Astrocyte (in vitro differentiated cells and primary cell): ENCODE measurements at places on chromosomes 1 and 21. TPM values are rescaled to one million over a fixed set of nuclear protein-coding genes. Genes with fewer than 3 reads are reported as not detected.

CFHR4 gene
- total RNA-seq, result not detected in 2 replicates

- no peak for DNase-seq
Measured at GRCh38 chr1:4149831-4150230, 249.8 kb upstream of the C1orf174 start.

- DNase-seq, result no peak
Measured at GRCh38 chr21:17597680-17598079, 15.0 kb downstream of the BTG3 start.

DNA sequence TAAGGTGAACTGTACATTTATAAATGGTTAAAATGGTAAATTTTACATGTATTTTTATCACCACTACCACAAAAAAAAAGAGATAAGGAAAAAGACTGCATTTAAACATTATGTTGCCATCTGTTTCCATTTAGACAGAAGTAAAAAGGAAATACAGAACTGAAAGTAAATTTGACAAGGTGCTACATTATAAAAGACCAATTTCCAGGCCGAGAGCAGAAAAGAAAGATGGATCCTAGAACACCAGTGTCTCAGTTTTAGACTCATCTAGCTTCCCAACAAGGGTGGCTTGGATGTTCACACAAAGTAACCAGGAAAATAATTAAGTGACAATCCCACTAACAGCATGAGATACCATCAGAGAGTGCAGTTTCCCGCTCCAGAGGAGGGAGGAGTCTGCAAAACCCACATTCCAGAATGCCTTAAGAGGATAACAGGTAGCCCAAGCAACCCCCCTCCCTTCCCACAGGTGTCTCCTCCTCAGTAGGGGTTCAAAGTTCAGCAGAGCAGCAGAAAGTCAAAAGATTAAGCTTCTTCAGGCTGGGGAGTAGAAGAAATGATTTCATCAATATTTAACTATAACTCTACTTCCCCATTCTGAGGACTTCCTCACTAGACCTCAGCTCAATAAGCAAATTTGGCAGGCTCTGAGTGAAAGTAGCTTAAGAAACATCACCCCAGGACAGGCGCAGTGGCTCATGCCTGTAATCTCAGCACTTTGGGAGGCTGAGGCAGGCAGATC, 11.8 kb downstream of the TPM3 start:
- DNase-seq, result no peak

NBPF4 gene
- total RNA-seq, result not detected in 2 replicates

DNA sequence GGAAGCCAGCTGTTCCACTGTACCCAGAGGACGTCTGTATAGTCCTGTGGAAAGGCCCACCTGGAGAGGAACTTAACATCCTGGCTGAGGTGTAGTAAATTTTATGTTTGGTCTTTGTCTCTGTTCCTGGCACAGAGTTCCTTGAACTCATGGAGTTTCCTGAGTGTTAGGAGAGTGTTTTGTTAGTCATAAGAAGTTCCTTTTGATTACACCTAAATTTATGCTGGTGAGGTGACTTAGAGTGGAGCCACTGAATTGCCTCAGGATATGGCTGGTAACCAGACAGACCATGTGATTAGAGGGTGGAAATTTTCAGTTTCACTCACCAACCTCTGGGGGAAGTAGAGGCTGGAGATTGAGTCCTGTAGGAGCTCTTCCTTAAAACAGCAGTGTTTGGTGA, 57.9 kb downstream of the RASAL2 start:
- no peak for DNase-seq

PGBD2 gene
- total RNA-seq, result 6.2 and 7.6 TPM in 2 replicates

GRCh38 chr1:192775631-192776030, 33.2 kb upstream of the RGS2 start:
- no peak for DNase-seq

DNA sequence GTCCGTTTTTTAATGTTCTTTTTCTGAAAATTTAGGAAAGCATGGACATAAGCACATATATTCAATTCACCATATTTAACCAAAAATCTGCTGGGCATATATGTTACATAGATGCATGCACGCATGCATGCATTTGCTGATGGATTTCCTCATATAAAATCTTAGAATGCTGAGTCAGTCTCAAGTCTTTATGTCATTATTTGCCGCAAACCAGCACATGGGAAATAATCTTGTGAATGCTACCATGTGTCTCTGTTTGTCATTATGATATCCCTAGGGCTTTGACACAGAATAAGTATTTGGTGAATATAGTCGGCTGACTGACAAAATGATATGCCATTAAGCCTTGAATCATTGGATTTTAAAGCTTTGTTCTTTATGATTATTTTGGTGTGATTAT, 776.5 kb downstream of the KCNT2 start:
- no peak for DNase-seq

- peak; percentile 94 for DNase-seq
Measured at GRCh38 chr1:93615582-93616150, 66.0 kb downstream of the BCAR3 start.

HMGCS2 gene
- total RNA-seq, result not detected in 2 replicates

DAP3 gene
- 101 and 108 TPM in 2 replicates for total RNA-seq

DNA sequence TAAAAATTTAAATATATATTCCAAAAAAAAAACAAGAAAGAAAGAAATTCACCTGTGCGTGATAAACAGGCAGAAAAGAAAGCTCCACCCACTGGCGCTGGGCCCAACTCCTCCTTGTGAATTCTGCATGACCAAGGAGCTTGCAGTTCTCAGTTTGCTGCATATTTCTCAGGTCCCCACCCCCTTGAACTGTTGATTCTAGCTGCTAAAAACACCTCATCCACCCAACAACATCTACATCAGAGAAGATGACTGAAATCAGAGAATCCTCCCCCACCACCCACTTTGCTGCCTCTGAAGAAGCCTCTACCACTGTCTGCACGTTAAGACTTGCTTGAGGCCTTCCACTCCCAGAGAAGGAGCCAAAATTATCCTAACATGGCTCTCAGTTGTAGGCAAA, 104.8 kb downstream of the RGS2 start:
- no peak for DNase-seq

- peak; percentile 85 for DNase-seq
Measured at GRCh38 chr21:35159881-35160280, 110.8 kb upstream of the RUNX1 start.

DNA sequence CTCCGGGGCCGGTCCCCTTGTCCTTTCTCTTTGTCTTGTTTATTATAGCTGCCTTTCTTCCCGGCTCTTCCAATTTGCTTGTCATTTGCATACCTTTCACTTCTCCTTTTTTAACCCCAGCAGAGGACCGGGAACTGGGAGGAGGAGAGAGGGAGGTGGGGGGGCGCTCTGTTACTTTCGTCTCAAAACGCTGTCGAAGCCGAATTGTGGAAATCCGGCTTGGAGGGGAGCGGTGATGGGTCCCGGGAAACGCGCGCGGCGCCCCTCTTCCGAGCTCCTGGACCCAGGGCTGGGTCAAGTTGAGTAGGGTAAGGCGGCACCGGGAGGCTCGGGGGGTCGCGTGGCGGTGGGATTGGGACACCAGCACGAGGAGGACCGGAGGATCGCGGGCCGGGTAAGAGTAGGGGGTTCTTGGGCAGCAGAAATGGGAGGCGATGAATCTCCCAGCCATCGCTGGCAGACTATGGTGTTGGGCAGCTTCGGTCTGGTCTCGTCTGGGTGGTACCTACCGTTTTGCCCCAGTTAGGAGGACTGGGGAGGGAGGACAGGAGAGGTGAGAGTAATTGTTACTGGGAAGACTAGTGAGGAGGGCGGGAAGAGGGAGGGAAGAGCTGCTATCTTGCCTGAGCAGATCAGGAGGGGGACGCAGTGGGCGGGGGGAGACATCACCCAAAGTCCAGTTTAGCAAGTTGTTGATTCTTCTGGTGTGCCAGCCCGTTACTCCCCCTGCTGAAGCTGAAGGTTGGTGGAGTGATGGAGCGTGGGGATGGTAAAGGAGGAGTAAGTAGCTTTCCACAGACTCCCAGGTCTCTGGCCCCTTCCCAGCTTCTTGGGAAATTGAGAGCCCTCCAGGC, 1.5 kb downstream of the PROX1 start:
- DNase-seq, result no peak

DNA sequence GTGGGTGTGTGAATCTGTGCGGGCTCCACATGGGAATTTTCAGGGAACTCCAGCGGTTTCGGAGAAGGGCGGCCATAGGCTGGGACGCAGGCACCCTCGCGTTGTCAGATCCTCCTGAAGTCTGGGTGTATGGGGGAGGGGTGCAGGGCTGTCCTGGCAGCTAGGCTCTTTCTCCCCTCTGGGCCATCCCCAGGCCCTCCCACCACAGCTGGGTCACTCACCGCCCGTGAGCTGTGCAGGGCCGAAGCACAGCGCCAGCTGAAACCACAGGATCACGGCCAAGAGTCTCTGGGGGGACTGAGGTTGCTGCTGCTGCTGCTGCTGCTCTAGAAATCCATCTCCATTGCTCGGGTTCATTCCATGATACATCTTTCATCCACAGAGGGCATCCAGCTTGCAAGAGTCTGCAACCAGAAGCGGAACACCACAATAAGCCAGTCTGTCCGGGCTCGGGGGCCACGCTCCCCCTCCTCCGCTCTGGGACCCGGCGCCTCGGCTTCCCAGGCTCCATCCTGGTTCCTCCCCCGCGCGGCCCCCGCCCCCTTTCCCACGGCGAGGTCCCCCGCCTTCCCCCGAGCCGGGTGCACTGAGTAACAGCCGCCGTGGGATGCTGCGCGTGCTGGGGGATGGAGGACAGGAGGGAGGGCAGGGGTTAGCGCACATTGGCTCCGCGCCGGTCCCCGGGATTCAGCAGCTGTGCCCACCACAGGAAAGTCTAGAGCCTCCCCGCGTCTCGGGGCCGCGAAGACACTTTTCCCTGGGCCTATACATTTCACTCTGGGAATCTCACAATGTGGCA, 720 bp downstream of the SUSD4 start:
- DNase-seq, result peak; percentile 52

GRCh38 chr21:40422896-40423635, 423.9 kb downstream of the DSCAM start:
- DNase-seq, result no peak

RNF115 gene
- 15.2 and 15.3 TPM in 2 replicates for total RNA-seq

DNA sequence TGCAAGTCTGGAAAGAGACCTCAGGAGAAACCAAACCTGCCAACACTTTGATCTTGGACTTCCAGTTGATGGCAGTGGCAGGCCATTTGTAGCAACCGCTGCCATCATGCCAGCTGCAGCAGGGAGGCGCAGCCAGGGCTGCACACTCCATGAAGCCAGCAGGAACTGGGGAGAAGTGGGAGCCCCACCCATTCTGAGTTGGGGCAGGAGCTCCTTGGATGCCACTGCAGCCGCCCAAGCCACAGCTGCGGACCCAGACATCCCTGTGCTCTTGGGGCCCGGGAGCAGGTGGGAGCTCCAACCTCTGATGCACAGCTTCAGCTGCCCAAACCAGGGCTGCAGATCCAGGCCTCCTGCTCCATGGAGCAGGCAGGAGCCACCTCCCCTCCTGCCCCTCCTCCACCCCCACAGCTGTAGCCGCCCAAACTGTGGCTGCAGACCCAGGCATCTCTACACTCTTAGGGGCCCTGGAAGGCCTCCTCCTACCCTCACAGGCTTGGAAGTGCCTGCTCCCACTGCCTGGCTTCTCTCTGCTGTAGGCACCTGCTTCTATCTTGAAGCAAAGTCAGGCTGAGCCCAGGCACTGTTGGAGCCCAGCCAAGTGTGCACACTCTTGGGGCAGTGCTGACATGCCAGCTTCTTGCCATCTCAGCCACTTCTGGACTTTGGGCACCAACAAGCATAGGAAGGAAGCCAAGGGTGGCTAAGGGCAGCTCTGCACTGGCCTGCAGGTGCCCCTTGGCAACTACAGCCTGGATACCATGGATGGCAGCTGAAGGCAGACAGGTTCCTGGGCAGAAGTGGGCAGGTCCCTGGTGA, 20.0 kb upstream of the DISP1 start:
- no peak for DNase-seq

GRCh38 chr1:50666849-50667248, 243.6 kb upstream of the DMRTA2 start:
- no peak for DNase-seq

HPCAL4 gene
- total RNA-seq, result 0.07 and 0.20 TPM in 2 replicates

- DNase-seq, result no peak
Measured at GRCh38 chr1:177270863-177271262, 100.1 kb downstream of the BRINP2 start.

TSPAN1 gene
- 1.7 and 2.2 TPM in 2 replicates for total RNA-seq

- DNase-seq, result no peak
Measured at GRCh38 chr1:170096806-170097340, 22.4 kb upstream of the KIFAP3 start.

DNA sequence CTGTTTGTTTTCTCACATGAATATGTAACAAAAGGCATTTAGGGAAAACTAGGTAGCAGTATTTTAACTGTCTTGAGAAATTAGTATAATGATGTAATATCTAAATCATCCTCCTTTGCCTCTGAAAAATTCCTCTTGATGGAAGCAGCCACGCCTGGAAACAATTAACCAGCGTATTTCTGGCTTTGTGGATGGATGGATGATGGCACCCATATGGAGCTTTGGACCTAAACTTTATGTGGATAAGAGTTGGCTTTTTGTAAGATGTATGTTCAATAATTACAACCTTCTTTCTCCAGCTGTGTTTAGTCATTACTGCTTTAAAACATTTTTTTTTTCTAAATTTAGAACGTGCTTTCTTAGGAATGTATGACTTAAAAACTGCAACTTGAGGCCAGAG, 12.7 kb downstream of the CDCA8 start:
- DNase-seq, result no peak

RPS6KA1 gene
- total RNA-seq, result 8.8 and 11.8 TPM in 2 replicates

- no peak for DNase-seq
Measured at GRCh38 chr1:31447210-31447609, 34.2 kb downstream of the SERINC2 start.

DNA sequence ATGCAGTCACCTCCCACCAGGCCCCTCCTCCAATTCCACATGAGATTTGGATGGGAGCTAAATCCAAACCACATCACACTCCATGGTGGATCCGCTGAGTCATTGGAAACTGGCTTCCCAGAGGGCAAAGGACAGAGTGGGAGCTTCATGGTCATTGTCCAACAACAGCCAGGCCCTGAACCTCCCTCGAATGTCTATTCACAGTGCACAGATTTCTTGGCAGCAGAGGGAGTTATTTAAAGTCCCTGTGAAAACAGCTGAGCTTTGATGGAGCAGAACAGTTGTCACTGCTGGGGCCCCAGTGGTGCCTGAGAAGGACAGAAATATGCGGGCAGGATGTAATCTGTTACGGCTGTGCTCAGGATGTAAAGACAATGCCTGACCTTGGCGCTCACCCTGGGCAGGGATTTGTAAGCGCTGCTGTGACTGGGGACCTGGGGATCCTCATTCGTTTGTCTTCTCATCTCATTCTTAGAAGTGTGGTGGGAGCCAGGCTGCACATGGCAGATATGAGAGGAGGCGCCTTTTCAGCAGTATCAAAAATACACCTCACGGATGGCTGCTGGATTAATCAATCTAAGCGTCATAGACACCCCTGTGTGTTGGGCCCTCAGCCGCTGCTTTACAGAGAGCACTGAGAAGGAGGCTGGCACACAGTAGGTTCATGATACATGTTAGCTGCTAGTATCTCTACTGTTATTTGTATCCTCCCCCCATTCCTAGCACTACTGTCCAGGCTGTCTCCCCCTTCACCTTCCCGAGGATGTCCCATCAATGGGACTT, 439.4 kb downstream of the PTPRU start:
- DNase-seq, result no peak
